ENCODE measurements at places on chromosomes 6 and 20. TPM values are rescaled to one million over a fixed set of nuclear protein-coding genes. Genes with fewer than 3 reads are reported as not detected.

- no peak for DNase-seq
These were observed 48.3 kb upstream of the PROKR2 start for GRCh38 chr20:5364997-5365597.

DNA sequence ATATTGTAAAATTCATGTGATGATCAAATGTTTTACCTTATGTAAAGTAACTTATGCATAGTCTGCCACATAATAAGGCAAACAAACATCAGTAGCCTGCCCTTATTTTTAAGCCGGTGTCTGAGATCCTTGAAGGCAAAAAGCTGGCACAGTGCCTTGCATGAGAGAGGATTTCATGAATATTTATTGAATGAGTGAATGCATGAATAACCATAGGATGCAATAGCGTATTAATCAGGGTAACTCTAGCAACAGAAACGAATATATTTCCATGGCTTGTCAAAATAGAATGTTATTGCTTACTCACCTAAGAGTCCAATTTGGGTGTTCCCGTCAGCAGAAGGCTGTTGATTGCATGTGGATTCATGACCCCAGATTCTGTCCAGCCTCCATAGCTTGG lies 34.9 kb downstream of the BTBD3 start:
- DNase-seq: no peak

- no peak for DNase-seq
These were observed 406.7 kb downstream of the CD83 start for GRCh38 chr6:14524319-14524718.

DNA sequence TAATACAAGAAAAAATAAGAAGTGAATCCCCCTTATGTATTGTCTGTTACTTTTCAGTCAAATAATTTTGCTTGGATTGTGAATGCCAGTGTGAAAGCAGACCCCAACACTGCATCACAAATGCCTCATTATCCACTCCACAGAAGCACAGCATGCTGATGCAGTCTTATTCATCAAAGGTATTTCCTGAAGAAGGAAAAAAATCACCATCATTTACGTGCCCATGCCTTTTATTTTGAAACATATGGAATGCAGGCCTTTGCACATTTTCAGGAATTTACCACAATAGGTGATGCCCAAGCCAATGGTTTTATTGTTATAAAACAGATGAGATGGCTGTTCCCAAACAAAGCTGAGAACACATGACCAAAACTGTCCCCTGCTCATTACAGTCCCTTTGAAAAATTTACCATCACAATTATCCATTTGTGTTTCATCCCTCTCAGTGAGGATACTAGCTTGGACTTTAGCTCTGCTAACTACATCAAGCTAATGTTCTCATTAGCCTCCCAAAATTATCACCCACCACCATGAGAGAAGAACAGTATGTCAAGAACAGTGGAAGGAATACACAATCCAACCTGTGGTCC lies 180.6 kb upstream of the HTR1E start:
- DNase-seq: no peak

- peak; percentile 52 for DNase-seq
These were observed 44.2 kb upstream of the TNFRSF21 start for GRCh38 chr6:47353871-47354270.

GRCh38 chr6:55897346-55897745 lies 22.0 kb upstream of the BMP5 start:
- peak; percentile 44 for DNase-seq

GRCh38 chr20:47953471-47953870 lies 168.2 kb upstream of the SULF2 start:
- no peak for DNase-seq

DNA sequence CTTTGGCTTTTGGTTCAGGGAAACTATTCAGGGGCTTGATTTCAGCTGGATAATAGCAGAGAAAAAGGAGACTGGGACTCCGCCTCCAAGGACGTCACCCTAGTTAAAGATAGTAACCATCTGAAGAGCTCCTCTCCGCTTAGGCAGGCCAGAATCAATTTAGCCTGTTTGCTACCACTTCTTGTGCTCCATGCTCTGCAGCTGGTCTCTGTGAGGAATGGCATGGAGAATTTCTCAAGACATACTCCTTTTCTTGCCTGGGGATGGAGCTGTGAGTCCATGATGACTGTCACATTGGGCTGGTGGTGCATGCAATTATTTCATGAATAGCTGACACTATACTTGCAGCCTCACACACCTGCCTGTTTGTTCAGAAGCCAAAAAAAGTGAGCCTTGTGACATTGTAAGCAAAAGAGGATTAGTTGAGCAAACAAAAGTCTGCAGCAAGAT lies 61.4 kb downstream of the TXLNB start:
- peak; percentile 15 for DNase-seq

SUMO4 gene
- not detected for total RNA-seq

- no peak for DNase-seq
These were observed 7.7 kb upstream of the CAP2 start for GRCh38 chr6:17385660-17386059.

CCM2L gene
- total RNA-seq: 52.6 TPM

LY6G5B gene
- not detected for total RNA-seq

DNA sequence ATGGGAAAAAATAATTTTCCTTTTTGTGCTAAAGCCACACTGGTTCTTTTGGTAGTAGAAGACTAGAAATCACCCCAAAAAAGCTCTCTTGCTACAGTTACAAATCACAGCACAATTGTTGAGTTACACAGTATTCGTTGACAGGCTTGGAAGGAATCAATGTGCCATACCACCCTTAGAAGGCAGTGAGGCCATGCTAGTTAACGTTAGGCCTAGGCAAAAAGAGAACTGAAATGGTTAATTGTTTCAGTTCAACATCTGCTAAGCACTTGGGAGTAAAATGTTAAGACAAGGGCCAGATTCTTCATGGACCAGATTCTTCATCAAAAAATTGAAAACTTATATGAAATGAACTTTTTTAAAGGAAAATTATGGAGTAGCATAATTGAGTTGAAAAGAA lies 626.2 kb downstream of the UTRN start:
- DNase-seq: no peak

GRCh38 chr6:47094241-47094925 lies 52.3 kb upstream of the ADGRF1 start:
- DNase-seq: no peak

RIMS1 gene
- not detected for total RNA-seq

HDGFL1 gene
- total RNA-seq: not detected

SLC22A2 gene
- total RNA-seq: not detected

GRCh38 chr20:17525650-17526049 lies 5.5 kb downstream of the BFSP1 start:
- DNase-seq: peak; percentile 58

KCNK5 gene
- total RNA-seq: not detected

EBF4 gene
- total RNA-seq: 0.25 TPM

All from G401 (cell line).